ENCODE measurements at places on chromosomes 6 and 20.

DNA sequence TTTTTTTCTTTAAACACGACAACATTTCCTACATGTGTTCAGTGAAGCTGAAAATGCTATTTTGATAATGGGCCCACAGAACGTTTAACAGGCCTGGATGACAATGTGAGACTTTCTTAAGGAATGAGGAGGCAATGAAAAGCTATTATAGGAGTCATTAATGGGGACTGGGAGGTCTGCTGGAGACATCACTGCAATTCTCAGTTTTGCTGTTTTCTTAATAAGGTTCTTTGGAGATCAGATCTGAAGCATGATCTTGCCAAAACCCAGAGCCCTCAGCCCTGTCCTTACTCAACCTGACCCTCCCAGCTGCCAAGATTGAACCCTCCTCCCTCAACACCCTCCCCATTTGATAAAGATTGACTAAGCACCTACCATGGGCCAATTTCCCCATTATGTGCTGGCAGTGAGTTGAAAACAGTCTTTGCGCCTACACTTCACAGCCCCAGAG, 353.1 kb downstream of the MAFB start:
- DNase-seq = no peak

DNA sequence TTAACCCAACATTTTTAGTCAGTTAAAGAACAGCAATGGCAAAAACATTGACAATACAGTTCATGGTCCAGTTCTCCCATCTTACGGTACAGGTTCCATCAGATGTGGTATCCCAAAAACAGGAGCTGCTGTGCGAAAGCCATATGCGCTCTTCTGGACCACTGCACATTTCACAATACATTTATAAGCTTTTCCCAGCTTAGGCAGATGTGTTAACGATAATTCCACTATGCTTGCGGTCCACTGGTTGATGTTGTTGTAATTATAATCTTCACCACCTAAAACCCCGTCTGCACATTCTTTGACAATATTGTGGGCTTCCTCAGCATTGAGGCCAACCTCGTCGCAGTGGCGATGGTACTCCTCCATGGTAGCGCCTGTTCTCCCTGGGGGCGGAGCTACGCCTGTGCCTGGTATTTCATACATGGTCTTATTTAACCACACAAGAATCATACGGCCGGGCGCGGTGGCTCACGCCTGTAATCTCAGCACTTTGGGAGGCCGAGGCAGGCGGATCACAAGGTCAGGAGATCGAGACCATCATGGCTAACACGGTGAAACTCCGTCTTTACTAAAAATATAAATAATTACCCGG, 52.0 kb downstream of the BFSP1 start:
- no peak for DNase-seq

GRCh38 chr20:12057778-12058177, 140.1 kb downstream of the BTBD3 start:
- DNase-seq = no peak

DNA sequence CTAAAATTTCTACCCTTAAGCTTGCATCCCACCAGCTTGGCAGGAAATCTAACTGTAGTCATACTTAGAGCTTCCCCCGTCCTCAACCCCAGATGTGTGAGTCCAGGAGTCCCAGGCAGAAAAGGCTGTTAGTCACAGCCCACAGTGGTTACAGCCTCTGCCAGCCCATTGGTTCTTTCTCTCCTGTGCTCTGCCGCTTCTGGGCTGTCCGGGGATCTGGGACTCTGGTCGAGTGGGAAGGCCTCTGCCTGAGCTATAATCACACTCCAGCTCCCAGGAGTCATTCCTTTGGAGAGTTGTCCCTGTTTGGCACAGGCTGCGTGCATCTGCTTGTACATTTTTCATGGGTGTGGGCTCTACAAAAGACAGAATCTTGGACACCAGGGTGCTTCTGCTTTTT, 45.6 kb upstream of the FYN start:
- DNase-seq = no peak

- DNase-seq = no peak
Observed at GRCh38 chr6:37435816-37436215, 2.8 kb downstream of the CMTR1 start.

DNA sequence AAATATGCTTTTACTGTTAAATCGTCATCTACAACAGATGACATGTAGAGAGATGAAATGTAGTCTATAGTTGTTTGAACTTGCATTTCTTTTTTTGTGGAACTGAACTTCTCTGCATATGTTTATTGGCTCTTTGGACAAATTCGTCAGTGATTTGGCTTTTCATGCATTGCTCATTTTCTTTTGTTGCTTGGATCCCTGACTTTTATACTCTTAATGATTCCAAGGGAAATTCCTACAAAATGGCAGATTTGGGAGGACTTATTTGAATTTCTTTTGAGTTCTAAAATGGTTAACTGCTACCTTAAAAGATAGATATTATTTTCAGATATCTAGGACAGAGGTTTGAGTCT, 65.4 kb downstream of the UTRN start:
- DNase-seq = no peak

GRCh38 chr6:126880964-126881363, 237.5 kb upstream of the RSPO3 start:
- no peak for DNase-seq

- no peak for DNase-seq
Observed at GRCh38 chr20:61449057-61449609, 197.1 kb downstream of the CDH4 start.

DNA sequence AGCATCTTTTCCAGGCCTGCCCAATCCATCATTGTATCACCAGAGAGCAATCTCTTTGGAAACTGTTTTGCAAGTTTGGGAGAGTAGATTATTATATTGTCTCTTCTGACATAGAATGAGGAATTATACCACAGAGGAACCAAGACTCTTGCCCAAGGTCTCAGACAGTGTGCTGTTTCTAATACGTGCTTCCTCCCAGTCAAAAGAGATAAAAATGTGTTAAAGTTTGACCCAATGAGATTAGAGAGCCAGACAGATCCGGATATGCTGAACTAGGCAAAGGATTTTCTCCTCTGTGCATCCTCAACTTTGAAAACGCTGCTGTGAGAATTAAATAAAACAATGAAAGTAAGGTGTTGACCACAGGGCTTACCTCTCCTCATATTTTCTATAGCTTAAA, 18.6 kb upstream of the NT5E start:
- no peak for DNase-seq

DNA sequence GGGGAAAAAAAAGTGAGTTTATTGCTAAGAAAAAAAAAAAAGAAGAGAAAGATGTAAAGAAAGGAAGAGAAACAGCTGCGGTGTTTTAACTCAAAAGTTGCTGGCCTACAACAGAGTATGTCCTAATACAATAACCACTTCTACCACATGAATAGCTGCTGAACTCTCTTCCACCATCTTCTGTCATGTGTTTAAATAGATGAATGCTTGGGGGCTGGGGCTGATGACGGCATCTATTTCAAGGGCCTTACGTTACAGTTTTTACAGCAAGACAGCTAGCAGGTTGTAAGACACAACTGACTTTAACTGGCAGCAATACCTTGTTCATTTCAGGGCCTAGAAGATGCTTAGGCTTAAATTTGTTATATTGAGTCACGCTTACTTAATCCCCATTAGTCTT, 50.4 kb downstream of the MAP3K7 start:
- DNase-seq = no peak
